ENCODE measurements at places on chromosomes 4 and X.

- peak; percentile 88 for DNase-seq
Observed at GRCh38 chr4:38678078-38678477, 14.1 kb downstream of the KLF3 start.

DNA sequence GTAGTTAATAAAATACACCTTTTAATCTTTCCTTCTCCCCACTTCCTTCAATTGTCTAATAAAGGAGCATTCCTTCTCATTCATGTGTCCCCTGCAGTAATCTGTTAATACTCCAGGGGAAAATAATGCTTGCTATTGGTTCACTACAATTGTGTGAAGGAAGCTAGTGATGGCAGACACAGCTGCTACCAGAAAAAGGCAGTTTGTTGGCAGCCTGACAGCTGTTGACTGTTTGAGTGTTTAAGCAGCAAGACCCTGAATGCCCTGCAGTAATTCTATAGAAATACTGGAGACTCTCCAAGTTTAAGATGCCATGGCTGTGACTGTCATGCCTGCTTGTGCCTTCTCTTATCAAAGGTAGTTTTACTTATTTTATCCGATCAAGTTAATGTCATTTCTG, 359.5 kb downstream of the C4orf33 start:
- no peak for DNase-seq

DNA sequence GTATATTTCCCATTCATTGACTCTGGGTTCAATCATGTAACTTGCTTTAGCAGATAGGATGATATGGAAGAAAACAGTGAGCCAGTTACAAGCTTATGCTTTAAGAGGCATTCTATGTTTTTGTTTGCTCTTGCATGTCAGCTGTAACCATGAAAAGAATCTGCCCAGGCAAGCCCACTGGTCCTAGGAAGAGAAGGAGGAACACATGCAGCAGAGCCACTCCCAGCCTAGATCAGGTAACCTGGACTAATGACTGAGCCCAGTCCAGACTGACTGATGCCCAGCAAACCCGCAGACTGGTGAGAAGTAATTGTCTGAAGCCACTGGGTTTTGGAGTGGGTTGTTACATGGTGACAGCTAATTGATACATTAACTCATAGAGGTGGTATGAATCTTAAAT, 167.9 kb downstream of the COL4A6 start:
- DNase-seq, result no peak

DNA sequence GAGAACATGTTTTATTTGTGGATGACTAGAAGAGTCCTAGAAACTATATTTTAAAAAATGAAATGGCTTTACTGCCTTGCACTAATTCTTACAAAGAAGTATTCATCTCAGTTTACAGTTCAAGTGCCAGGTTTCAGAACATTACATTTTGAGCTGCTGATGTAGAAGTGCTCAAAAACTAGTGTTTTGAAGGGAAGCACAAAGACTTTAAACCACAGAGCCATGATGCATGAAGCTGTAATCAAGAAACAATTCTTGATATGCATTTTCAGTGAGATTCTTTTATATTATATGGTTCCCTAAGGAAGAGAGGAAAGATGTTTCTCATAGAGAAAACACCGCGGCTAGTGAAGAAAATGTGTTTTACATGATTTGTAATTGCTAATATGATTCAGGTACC, 1163.0 kb downstream of the RAPGEF2 start:
- no peak for DNase-seq

- DNase-seq, result no peak
Observed at GRCh38 chr4:46839128-46839527, 69.9 kb downstream of the COX7B2 start.

DNA sequence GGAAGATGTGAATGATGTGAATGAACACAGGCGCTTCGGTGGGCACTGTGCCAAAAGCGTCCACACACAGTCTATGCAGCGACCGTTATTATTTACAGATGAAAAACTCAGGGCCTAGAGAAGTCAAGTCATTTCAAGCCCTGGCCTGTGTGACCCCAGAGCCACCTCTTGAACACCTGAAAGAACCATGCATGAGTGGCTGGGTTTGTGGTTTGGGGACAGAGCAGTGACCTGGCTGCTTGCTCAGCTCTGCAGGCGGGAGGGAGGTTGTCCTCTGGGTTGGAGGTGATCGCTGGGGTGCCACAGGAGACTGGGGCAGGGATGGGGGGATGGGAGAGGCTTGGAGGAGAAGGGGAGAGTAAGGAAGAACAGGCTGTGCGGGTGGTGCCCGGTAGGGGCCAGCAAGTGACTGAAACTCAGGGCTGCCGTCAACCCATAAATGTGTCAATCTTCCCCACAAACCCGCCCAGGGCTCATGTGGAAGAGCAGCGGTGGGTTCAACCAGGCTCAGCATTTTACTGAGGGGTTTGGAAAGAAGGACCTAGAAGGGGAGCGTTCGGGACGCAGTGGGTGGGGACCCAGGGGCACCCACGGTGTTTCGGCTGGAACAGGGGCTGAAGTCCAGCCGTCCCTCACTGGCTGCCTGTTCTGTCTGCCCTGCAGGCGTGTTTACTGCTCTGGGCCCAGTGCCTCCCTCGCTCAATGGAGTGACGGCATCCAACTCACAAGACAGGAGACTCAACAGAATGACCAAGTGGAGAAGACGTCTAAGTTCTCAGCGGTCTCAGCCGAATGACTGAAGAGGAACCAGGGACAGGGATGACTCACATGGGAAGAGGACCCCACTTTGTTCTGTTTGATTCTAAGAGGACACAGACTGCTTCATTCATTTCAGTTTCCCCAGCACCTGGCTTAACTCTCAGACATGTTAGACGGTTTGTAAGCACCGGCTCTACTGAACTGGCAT, 167.8 kb downstream of the AFAP1 start:
- no peak for DNase-seq

- no peak for DNase-seq
Observed at GRCh38 chrX:30592831-30593230, 15.3 kb upstream of the TASL start.

Measured in HCEC 1CT (cell line).